CD4-positive, CD25-positive, alpha-beta regulatory T cell (primary cell): ENCODE measurements at places on chromosomes 2 and 18.

GRCh38 chr2:206158563-206159345 lies 490 bp downstream of the NDUFS1 start:
- peak; percentile 6 for DNase-seq

- DNase-seq: no peak
Measured at GRCh38 chr2:71609441-71609840, 156.1 kb downstream of the DYSF start.

GRCh38 chr2:175147186-175147585 lies 20.8 kb downstream of the ATF2 start:
- DNase-seq: no peak

DNA sequence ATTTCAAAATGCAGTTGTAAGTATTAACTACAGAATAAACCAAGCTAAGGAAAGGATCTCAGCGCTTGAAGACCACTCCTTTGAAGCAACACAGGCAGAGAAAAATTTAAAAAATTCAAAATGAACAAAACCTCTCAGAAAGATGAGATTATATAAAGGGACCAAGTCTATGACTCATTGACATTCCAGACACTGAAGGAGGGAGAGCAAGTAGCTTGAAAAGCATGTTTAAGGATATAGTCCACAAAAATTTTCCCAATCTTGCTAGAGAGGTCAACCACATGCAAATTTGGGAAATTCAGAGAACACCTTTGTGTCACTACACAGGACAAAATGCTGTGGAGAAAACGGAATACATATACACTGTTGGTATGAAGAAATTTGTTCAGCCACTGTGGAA lies 112.6 kb upstream of the MC4R start:
- DNase-seq: no peak

DNA sequence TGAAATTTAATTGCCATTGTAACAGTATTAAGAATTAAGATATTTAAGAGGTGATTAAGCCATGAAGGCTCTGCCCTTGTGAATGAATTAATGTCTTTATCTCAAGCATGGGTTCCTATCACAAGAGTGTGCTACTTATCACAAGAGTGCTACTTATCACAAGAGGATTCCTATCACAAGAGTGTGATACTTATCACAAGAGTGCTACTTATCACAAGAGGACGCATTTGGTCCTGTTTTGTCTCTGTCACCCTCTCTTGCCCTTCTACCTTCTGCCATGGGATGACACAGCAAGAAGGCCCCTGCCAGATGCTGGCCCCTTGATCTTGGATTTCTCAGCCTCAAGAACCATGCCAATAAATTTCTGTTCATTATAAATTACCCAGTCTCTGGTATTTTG lies 13.2 kb upstream of the COL5A2 start:
- DNase-seq: no peak

GRCh38 chr2:240934701-240935102 lies 28.6 kb downstream of the CROCC2 start:
- no peak for DNase-seq

GRCh38 chr2:233259730-233260129 lies 8.3 kb downstream of the ATG16L1 start:
- no peak for DNase-seq

GRCh38 chr2:148739454-148740105 lies 95.0 kb downstream of the EPC2 start:
- DNase-seq: no peak

DNA sequence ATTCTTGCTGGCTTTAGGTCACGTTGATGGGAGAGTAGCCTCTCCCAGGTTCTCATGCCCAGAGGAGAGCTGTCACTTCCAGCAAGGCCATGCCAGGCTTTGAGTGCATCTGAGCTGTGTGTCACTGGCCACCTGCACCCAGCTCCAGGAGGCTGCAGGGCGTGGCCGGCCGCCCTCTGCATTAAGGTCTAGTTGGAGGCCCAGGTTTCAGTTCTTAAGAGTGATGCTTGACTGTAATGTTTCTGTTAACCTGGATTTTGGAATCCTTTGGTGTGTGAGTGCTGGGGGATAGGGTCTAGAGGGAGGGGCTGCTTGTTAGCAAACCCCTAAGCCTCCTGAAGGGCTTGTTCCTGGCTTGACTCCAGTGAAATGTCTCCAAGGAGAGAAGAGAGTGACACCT lies 140.1 kb downstream of the ACOXL start:
- DNase-seq: no peak
